ENCODE measurements at places on chromosomes 2 and 18.
A peak's percentile ranks its signal among the peaks of the same experiment; 100 is the strongest.

- DNase-seq, result no peak
Measured at GRCh38 chr18:51288582-51288981, 91.1 kb upstream of the MEX3C start.

DNA sequence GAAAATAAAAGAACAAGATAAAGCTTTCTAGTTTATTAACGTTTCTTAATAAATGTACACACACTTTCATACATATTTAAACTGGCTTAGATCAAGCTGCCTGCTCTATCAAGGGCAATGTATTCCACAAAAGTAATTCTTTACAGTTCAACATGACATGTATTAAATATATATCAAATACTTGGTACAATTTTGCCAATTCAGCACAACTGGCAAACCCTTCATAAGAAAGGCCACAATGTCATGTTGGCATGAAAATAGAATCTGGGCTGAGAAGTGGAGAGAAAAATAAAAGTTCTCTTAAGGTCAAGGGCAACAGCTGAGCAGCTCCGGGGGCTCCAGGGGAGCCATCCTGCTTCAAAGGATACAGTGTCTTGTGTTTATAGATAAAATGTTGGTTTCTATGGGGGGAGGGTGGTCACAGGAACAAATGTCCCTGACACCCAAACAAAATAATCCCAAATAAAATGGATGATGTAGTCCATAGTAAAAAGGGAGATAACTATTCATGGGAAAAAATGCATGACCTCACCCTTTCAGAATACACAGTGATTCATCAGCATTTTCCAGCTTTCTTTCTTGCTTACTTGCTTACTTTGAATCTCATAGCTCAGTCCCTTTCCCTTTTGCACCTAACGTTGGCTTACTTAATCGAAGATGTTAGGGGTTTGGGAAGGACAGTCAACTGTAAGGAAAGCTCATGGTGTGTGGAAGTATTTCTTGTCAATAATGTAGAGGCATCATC, 494.9 kb downstream of the NYAP2 start:
- DNase-seq, result no peak

- DNase-seq, result no peak
Measured at GRCh38 chr2:222296311-222296741, 2.5 kb downstream of the PAX3 start.

DNA sequence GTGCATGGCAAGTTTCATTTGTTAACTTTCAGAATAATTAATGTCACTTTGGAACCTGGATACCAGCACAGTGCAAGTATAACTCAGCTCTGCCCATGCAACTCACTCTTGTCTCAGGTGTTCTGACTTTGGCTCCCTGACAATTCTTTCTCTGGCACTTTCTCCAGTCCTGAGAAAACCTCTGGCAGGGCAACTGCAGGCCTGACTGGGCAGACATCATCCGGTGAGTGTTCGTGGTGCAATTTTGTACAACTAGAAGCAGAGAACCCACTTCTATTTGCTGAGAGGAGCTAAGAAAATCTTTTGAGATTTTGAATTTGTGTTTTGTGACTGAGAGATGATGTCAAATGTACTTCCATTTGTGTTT, 143.0 kb downstream of the AQP4 start:
- DNase-seq, result no peak

- DNase-seq, result no peak
Measured at GRCh38 chr2:71721669-71722068, 268.3 kb downstream of the DYSF start.

DNA sequence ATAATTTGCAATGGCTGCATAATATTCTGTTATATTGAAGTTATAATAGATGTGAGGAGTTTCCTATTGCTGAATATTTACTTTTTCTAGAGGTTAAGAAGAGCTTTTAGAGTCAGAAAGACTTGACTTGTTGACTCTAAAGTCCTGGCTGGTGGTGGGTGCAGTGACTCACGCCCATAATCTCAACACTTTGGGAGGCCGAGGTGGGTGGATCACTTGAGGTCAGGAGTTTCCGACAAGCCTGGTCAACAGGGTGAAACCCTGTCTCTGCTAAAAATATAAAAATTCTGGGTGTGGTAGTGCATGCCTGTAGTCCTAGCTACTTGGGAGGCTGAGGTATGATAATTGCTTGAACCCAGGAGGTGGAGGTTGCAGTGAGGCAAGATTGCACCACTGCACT, 33.9 kb upstream of the ATIC start:
- DNase-seq, result no peak

DNA sequence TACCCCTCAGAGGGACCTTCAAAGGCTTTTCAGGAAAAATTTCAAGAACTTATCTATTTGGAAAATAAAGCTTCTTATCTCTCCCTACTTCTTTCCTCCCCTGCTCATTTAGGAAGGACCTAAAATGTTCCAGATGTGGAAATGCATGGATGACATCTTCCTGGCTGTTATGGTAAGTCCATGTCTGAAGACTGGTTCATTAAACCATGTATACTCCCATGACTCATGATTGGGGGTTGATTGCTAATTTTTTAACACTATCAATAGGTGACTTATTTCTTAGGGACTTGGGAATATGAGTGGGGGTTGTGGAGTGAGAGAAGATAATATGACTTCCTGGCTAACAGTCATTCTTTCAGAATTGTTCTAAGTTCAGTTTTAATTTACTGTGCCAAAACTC, 104.0 kb upstream of the PARD3B start:
- no peak for DNase-seq

DNA sequence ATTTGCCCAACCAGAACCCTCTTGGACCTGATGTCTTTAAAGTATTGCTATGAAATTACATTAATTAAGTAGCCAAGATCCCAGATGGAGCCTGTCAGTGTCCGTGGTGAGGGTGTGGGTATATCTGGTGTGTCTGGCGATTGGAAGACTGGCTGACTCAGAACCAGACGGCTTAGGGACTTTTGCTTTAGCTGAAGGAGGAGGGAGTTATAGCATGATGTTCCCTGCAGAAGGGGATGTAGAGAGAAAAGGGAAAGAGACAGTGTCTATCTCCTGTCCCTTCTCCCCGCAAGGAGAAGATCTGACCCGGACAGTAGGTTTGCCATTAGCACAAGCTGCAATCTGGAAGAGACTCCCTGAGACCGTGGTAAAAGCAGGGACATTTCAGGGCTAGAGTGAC, 60.6 kb downstream of the POU3F3 start:
- no peak for DNase-seq

DNA sequence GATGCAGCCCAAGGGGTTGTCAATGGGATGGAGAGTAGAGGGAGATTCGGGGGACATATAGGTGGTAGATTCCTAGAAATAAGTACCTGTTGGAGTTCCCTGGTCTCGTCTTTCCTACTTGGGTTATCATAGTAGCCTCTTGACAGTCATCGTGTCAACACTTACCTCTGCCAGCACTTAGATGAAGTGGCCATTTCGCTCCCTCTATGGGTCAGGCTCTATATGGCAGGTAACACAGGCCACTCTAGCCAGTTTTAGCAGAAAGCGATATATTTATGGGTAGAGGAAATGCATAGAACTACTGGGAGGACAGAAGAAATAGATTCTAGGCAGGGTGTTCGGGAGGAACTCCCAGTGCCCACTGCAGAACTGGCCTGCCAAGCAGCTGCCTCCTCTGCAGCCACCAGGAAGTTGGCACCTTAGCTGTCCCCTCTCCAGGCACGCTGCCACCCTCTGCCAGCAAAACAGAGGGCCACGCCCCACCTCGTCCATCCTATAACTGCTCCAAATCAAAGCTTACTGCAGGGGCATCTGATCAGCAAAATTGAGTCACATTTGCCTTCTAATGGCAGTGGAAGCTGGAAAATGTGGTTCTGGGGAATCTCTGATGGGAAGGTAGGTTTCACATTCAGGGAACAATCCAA, 181.3 kb downstream of the INSIG2 start:
- no peak for DNase-seq

GRCh38 chr2:199480966-199481365, 23.2 kb upstream of the SATB2 start:
- no peak for DNase-seq

DNA sequence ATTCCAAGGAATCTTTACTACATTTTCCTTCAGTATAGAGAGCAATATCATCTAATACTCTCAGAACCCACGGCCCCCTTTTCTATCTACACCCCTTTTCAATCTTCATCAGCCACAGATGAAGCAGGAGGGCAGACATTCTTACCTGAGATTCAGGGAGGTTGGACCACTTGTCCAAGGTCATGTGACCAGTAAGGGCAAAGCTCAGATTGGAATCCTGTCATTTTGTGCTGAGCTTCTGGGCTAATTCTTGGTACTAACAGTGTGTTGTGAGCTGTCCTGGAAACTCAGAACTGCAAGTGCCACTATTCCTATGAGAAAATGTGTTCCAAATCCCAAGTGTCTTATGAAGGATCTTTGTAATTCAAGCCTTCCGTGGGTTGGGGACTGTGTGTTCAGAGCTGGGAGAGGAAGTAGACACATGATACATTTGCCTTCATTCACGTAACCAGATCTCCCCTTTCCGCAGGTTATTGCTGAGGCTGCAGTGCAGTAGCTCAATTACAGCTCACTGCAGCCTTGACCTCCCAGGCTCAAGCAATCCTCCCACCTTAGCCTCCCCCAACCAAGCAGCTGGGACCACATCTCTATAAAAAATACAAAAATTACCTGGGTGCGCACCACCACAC, 3.3 kb downstream of the CHRNA1 start:
- DNase-seq, result no peak

- DNase-seq, result no peak
Measured at GRCh38 chr2:145769011-145769716, 1249.2 kb upstream of the ZEB2 start.

DNA sequence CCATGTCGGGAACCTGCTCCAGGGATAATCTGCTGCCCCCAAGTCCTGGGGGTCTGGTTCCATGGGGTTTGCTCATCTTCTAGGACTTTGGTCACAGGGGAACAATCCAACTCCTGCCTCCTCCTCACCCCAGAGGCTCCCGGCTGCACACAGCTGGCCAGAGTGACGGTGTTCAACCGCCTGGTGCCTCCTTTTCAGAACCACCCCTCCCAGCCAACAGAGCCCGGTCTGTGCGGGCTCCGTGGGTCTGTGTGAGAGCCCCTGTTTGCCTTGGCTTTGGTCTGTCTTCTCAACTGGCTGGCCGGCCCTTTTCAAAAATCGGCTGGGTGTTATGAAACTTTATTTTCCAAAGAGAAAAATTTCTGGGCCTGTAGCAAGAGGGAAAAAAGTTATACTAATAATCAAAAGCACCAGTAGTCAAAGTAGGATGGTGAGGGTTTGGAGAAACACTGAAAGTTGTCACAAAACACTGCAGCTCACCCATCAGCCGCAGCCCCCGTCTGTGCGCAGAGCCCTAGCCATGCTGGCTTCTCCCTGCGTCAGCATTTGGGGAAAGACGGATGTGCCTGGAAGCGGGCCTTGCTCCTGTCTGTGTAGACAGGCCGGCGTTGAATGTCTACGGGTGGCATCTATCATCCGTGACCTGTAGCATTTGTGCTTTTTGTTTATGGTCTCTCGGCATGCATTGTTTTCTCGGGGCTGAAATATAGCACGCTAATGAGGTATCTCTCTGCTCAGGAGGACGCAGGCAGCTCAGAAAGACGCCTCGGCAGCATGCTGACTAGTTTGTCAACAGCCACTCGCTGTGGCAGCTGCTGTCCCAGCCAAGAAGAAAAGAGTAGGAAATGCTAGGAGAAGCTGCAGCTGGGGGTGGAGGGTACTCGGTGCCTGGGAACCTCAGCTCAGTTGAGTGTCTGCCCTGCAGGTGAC, 138.6 kb downstream of the GLI2 start:
- DNase-seq, result peak; percentile 20

GRCh38 chr2:38720613-38721241, 30.4 kb downstream of the SRSF7 start:
- DNase-seq, result no peak

DNA sequence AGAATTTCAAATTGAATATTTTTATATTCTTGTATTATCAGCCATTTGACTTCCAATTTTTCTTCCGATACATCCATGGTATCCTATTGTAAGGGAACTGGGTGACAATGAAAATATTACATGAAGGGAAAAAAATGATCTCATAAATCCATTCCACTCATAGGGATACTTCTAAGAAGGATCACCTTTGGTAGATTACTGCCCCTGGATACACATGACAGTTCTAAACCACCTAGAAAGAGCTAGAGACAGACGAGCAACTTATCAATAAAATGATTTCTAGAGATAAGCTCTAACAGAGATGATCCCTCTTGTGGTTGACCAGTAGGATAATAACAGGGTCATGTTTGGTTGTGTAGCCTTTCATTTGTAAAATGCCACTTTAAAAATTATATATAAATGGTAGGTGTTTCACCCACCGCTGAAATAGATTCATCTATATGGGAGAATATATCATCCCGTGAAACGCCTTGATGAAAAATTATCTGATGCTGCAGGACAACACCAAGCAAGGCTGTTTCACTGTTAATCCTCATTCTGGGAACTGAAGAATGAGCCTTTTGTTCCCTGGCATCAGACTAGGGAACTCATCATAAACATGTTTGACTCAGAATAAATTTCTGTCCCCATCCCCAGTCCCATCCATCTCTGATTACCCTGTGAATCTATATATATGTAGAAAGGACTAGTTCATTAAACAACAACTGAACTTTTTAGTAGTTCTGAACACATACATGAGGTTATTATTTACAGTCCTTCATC, 180.0 kb downstream of the TCF4 start:
- no peak for DNase-seq

DNA sequence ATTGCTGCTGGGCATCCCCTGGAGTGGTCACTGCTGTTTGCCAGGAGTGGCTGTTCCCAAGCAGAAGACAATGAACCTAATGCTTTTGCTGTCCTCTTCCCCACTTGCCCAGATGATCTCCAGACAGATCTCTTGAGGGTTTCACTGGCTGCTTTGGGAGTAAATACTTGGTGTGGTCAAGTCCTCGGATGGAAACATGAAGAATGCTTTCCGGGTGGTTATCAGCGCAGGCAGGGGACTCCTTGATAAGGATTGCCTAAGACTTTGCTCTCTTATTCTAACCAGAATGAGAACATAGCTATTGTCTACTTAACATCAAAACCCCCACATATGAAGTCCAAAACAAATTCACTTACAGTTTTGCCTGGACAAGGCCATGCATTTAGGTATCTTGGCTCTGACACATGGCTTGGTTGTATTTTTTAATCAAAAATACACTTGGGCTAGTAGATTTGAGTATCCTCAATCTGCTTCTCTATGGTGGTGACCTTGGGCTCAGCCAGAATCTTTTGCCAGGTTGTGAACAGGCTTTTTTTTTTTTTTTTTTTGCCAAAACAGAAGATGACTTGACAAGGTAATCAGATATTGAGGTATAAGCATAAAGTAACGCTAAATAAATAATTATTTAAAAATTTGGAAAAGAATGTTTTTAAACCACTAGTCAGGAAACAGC, 34.8 kb upstream of the MYO3B start:
- DNase-seq, result no peak

DNA sequence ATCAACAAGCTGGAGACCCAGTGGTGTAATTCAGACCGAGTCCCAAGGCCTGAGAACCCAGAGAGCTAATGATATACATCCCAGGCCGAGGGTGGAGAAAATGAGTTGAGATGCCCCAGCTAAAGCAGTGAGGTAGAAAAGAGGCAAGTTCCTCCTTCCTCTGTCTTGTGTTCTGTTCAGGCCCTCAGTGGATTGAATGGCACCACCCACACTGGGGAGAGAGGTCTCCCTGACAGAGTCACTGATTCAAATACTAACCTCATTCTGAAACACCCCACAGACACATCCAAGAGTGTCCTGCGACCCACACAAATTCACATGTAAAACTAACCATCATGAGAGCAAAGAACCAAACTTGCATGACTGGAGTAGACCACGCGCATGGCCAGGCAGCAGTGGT, 215.3 kb downstream of the ANAPC1 start:
- no peak for DNase-seq

GRCh38 chr2:27724905-27725701, 46.4 kb upstream of the MRPL33 start:
- no peak for DNase-seq

GRCh38 chr2:170814533-170815230, 2.0 kb upstream of the GAD1 start:
- DNase-seq, result no peak

- no peak for DNase-seq
Measured at GRCh38 chr2:176174382-176174823, 14.1 kb upstream of the HOXD1 start.
